ENCODE measurements at places on chromosomes 1 and 21.

- no peak for DNase-seq
Measured at GRCh38 chr1:167509587-167509986, 8.7 kb downstream of the CD247 start.

DNA sequence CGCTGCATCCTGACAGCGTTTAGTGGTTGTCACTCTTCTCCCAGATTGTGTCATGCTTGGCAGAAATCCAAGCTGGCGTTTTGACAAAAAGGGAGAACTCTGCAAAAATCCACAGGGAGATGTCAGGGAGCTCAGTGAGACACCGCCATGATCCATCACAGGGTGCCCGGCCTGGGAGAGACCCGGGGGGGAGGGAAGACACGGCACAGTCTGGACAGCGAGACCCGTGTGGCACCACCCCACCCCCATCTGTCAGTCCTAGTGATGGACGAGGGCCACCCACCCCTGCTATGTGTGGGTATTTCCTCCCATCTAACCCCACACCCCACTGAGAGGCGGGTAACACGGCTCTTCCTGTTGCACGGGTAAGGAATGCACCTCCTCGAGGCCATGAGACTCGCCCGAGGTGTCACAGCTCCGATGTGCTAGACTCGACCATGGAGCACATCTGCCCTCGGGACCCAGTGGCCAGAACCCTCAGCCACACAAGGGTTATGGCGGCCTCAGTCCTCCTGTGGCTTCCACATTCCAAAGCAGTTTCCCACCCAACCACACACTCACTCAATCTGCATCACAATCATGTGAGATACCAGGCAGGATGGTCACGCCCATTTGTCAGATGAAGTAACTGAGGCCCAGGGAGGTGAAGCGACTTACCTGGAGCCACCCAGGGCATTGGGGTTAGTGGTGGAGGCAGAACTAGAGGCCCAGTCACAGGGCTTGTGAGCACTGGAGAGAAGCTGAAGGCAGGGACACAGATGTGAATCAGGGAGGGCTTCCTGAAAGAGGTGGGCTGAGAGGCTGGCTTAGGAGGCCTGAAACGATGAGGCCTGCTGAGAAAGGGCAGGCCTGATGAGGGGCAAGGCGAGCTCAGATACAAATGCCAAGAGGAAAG lies 688.5 kb downstream of the MATN1 start:
- DNase-seq = no peak

DNA sequence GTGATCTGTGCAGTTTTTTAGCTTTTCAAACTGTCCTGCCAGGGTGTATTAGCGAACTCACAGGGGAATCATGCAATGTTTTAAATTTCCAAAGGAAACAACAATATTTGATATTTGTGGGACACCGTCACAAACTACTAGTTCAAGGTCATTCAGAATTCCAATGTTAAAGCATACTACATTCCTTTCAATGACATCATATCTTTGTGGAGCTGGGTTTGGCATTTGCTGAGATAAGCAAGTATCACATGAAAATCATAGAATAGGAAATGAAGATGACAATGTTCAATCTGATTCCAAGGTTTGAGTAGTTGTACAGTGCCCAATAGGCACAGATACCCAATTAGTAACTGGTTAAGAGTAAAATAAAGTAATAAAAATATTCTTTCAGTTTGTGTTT lies 35.6 kb downstream of the NUF2 start:
- no peak for DNase-seq

- no peak for DNase-seq
Measured at GRCh38 chr1:195618287-195618686, 990.0 kb downstream of the KCNT2 start.

GRCh38 chr1:71593523-71593922 lies 512.7 kb upstream of the ZRANB2 start:
- no peak for DNase-seq

DNA sequence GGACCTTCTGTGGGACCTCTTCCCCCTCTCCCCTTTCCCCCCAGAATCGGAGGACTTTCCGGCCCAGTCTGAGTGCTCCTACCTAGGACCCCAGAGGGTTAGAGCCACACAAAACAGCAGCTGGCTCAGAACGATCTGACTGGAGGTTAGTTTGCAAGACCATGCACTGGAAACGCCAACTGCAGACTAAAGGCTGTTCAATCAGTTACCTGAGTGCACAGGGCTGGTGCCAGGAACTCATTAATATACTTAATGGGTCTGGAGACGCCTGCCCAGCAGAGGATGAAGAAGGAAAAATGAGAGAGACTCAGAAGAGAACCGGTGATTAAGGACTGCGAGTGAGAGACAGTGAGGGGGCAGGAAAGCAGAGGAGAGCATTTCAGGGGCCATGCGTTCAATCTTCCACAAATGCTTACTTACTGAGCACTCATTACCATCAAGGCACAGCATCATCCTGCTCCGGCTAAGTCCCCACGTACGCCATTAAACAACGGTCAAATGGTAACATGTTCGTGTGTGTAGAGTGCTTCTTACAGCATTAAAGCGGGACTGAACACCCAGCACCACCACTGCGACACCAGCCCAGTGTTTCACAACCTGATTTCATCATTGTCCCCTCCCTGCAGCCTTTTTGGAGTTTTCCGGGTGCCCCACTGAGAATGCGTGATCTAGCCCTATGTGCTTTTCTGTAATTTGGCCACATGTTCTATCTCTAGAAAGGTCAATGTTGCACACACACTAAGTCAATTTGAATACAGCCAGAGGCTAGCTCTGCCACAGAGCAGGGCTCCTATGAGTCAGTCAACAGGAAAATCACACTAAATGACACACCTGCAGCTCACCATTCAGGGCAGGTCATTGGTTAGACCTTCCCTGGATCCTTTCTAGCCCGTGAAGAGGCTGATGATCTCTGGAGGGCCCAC lies 7.6 kb downstream of the ENO1 start:
- no peak for DNase-seq

- DNase-seq = no peak
Measured at GRCh38 chr1:221716713-221717484, 25.0 kb downstream of the DUSP10 start.

DNA sequence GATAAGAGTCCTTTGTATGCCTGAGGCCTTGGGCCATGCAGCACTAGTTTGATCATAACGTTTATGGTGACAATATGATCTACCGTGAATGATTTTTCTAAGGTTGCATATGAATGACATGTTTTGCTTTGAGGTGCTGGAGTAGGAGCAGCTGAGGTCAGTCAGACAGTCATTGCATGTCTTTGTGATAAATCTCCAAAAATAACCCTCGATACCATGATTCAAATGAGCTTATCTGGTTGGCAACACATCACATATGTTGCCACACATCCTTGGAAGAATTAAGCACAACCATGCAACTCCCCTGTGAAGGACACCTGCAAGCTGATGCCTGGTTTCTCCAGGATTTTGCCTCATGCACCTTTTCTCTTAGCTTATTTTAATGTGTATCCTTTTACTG lies 394.5 kb downstream of the LTN1 start:
- no peak for DNase-seq

DNA sequence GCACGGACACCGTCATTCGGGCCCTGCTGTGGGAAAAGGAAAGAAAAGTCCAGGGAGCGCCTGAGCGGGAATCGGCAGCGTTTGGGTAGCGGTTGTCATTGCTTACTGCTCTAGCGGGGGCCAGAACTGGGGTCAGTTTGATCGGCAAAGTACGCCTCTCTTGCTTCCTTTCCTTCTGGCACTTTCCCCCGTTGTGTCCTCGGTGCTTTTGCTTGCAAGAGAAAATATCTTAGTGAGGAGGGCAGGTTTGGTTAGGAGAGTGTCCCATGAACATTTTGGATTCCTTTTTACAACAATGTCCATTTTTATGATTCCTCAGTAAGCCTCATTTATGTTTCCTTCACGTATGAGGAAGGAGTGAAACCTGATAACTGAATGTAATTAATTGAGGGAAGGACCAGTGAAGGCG lies 670 bp downstream of the ST3GAL3 start:
- no peak for DNase-seq

DNA sequence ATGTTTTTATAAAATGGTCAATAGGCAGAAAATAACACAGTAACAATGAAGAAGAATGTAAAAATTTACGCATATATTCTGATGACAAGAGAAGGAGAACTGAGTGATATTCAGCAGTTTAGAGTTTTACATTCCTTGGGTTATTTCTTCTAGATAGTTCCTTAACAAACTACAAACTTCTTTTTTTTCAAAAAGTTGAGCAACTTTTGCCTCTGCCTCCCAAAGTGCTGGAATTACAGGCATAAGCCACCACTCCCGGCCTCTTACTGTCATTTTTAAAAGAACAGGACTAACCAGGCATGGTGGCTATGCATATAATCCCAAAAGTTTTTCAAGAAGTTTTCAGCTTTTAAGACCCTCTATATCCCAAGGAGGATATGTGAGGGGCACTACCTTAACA lies 32.9 kb downstream of the ARNT start:
- DNase-seq = no peak

- no peak for DNase-seq
Measured at GRCh38 chr1:219209578-219209977, 35.9 kb downstream of the LYPLAL1 start.

GRCh38 chr1:245054507-245055270 lies 100.1 kb upstream of the KIF26B start:
- no peak for DNase-seq

DNA sequence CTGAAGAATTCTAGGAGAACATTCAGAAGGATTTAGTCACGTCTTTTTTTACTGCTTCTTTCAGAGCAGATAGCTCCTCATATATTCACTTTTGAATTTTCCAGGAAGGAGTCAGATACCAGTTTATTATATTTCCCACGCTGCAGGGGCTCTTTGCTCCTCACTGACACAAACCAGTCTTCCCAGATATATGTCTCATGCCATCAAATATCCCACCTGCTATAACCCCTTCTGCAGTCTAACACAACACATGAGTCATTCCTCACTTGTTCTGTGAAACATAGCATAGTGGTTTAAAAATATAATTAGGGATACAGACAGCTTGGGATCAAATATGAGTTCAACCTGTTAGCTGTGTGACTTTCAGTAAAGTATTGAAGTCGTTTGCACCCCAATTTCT lies 251.7 kb upstream of the DPYD start:
- DNase-seq = no peak

GRCh38 chr1:96880626-96881025 lies 159.0 kb downstream of the PTBP2 start:
- no peak for DNase-seq

DNA sequence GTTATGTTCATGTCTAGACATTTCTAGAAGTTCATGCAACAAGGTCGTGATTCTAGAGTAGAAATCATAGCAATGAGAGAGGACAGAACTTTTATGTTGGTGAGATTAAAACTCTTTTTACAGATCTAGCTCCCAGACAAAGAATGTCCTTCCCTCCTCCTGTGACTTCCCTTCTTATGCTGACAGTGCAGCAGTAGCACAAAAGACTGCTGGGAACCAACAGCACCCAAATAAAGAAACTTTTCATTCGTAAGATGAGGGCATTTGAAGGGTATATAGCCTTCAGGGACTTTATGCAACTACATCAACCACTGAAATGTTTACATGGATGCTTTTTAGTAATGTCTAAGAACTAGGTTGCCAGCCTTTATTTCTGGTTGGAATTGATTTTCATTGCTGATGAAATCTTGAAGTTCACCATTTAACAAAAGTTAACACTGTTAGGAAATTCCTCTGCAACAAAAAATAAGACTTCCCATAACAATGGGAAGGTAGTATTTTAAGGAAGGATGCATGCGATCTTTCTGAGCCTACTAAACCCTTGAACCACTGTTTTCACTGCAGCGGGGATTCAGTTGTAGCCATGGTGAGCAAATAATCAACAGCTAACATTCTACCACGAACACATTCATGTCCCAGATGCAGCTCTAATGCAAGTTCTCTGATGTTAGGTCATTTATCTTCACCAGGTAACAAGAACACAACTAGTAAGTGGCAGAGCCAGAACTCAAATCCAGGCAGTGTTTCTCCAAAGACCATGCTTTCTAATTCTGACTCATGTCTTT lies 672.8 kb downstream of the PTPRC start:
- no peak for DNase-seq

GRCh38 chr1:3439346-3440299 lies 14.8 kb upstream of the ARHGEF16 start:
- DNase-seq = no peak

DNA sequence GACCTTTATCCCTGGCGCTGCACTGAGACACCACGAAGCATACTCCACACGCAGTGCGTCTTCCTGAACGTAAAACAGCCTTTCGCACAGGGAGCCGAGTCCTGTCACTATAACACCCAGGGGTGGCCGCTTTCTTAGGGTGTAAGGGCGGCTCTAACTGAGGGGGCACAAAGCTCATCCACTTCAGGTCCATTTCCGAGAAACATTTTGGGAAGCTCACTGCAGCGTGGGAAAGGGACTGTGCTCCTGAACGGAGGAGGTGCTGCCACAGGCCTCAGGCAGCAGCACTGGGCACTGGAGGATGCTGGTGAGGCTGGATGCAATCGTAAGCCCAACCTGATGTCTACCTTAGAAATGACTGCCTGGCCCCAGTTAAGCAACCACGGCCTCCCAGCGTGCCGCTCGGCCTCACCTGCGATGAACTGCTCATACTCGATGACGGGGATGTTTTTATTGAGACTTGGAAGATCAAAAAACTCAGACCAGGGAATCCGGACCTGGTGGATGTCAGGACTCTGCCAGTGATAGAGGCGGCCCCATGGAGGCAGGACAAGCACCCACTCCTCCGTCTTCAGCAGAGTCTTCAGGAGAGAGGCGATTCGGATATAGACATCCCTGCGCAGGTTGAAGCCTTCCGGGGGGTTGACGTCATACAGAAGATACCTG lies 2.3 kb downstream of the POFUT2 start:
- no peak for DNase-seq

- DNase-seq = no peak
Measured at GRCh38 chr1:204738506-204738905, 53.0 kb upstream of the LRRN2 start.

DNA sequence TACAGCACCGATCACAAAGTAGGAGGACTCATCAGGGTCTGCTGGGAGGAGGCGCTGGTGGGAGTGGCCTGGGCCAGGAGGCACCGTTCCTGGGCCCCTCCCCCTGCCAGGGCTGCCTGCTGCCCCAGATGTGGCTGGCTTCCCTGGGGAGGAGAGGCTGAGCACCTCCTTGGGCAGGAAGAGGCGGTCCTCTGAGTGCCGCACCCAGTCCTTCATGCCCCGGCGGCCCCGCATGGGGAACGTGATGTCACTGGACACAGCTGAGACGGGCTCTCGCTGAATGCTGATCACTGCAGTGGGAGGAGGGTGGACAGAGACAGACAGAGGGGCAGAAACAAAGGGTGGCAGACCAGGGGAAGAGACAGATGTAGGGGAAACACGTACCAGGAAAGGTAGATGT lies 24.8 kb downstream of the ADGRB2 start:
- DNase-seq = no peak

DNA sequence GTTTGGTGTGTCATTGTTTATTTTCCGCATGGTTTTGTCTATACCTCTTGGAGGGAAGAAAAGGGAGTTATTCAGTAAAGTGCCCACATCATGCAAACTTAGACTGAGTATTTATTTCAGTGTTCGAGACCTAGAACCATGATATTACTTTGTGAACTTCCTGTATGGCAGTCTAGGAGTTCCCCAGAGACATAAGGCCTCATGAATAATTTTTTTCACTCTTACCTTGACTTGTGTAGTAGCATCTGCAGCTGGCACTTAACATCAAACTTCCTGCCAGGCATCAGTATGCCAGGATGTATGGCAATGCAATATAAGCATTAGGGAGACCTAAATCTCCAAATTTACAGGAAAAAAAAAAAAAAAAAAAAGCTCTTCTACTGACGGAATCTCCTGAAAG lies 287.7 kb downstream of the NEGR1 start:
- DNase-seq = no peak

- peak; percentile 38 for DNase-seq
Measured at GRCh38 chr1:172343240-172344160, 77.0 kb upstream of the C1orf105 start.

Measured in LoVo (cell line).